ENCODE measurements at places on chromosomes 2 and 18.

DNA sequence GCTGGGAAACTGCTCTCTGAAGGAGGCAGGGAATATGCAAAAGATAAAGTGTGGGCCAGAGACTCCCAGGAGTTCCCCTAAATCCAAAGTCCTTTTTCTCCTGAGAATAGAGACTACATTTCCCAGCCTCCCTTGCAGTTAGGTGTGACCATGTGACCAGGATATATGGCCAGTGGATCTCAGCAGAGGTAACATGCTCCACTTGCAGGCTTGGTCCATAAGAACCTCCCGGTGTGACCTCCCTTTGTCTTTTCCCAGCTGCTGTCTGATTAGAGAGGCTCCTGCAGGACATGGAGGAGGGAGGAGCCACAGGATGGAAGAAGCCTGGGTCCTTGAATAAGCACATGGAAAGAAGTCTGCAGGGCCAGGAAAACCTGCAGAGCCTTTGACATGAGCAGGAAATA lies 76.2 kb downstream of the TGFA start:
- no peak for DNase-seq

GRCh38 chr2:150570712-150571111 lies 83.2 kb upstream of the RND3 start:
- DNase-seq = peak; percentile 88

DNA sequence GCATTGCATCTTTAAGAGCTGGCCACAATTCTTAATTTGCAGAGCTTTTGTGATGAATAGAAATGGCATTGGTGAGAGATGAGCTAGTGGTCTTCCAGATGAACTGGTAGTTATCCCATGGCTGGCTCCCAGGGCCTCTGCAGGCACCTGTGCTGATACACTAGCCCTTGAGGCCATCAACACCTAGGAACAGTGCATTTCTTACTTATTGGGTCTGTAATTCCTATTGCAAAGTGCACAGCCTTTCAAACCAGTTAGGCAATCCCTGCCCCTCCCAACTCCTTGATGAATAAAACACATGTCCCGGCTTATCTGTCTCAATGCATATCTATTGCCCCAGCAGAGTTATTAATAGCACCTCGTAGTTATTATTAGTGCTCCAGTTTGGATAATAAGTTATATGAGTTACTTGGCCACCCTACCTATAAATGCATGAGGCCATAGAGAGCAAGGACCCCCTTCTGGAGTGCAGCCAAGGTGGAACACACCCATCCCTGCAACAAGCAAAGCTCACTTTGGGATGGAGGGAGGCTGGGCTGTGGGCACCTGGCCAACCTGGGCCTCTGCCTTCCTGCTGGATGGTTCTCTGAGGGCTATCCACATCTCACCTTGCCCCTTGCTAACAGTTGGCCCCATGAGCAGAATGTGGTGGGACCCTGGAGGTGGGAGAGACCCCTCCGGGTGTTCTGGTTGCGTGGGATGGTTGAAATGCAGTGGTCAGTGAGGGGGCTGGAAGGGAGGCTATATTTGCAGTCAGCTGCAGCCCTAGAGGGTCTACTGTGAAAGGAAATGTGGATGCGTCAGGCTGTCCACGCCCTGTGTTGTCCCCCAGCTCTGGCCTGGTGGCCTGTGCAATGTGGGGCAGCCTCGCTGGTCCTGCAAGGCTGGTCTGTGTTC lies 455.9 kb upstream of the HS6ST1 start:
- no peak for DNase-seq

DNA sequence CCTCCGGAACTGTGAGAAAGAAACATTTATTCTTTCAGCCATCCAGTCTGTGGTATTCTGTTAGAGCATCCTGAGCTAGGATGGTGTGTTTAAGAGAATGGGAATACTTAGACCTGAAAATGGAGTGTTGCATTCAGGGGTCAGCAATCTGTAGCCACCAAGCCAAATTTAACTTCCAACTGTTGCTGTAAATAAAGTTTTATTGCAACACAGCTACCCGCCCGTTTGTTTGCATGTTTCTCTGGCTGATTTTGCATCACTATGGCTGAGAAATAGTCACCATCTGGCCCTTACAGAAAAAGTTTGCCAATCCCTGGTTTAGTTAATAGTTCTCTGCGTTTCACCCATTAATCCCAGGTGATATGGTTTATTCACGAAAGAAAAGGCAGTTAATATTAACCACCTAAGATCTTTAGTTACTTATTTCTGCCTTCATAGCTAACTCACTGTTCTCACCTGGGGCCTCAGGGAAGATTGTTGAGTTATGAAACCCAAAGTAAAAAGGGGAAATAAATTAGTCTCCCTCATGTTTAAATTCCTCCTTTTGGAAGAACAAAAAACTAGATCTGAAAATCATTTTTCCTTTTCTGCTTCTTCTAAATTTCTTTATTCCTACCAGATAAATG lies 9.5 kb upstream of the CYS1 start:
- no peak for DNase-seq

DNA sequence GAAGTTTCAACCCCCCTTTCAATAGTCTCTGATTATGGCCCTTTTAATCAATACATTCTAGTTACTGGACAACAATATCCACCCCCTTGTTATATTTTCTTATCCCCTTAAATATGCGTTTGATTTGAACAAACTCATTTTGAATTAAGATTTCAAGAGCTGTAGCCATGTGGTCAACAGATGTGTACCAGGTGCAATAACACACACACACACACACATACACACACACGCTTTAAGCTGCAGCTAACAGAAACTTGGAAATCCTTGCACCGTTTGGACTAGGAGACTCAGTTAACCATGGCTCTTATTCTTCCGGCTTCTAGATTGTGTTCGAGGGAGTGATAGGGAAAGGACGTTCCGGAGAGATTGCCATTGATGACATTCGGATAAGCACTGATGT lies 82.8 kb downstream of the NRP2 start:
- DNase-seq = peak; percentile 38

DNA sequence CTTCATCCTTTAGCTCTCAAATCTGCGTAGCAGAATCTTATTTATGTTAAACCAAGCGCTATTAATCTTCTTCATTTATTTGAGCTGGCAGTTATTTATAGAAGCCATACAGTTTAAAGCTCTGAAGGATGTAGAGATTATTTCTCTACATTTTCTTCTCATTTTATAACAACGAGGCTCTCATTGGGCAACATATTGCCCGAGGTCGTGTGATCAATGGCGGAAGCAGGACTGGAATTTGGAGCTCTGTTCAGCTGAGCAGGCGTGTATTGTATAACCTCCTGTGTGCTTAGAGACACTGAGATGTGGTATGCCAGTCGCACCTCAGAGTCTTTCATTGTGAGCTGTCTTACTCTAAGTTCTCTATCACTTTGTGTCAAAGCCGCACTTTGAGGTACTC lies 17.5 kb upstream of the DRC1 start:
- DNase-seq = no peak

- peak; percentile 52 for DNase-seq
Observed at GRCh38 chr2:149601141-149601796, 13.7 kb upstream of the MMADHC start.

GRCh38 chr2:42754021-42754775 lies 9.7 kb downstream of the OXER1 start:
- DNase-seq = peak; percentile 22

DNA sequence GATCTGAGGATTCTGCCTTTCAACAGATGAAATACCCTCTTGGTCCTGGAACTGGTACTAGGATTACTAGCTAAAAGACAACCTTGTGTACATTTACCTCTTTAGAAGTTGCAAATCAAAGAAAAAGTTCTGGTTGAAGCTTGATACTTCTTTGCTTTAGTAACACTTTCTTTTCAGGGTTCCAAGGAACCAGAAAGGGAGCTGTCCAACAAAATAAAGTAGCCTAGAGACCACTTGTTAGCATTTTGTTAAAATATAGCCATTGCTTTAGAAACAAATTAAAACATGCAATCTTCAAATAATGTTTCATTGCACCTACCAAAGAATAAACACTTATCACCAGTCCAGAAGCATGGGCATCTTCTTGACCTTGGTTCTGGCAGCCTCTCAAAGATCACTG lies 117.9 kb upstream of the MAP3K20 start:
- DNase-seq = no peak

- peak; percentile 65 for DNase-seq
Observed at GRCh38 chr2:212928681-212929080, 222.7 kb downstream of the IKZF2 start.

GRCh38 chr2:217836901-217837491 lies 165.8 kb downstream of the TNS1 start:
- DNase-seq = peak; percentile 84

- DNase-seq = no peak
Observed at GRCh38 chr2:219918254-219918653, 290.8 kb downstream of the SLC4A3 start.

DNA sequence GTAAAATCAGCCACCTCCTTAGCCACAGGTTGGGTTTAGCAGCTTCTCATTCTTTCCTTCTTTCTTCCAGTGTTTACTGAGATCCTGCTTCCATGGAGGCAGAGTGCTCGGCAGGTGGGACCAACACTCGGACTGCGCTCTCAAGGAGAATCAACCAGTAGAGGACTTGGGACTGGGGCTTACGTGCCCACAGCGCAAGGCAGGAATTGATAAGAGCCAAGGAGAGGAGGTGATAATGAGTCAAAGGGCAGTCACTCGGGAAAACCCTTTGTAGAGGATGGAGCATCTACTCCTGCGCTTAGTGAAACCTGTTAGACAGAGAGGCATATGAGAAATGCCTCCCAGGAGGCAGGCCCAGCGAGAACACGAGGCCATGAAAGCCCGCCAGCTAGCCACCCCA lies 2.9 kb upstream of the MRO start:
- DNase-seq = no peak

- peak; percentile 87 for DNase-seq
Observed at GRCh38 chr2:164706522-164706921, 85.2 kb upstream of the GRB14 start.

GRCh38 chr2:96374211-96374951 lies 38.8 kb downstream of the NCAPH start:
- DNase-seq = peak; percentile 59

DNA sequence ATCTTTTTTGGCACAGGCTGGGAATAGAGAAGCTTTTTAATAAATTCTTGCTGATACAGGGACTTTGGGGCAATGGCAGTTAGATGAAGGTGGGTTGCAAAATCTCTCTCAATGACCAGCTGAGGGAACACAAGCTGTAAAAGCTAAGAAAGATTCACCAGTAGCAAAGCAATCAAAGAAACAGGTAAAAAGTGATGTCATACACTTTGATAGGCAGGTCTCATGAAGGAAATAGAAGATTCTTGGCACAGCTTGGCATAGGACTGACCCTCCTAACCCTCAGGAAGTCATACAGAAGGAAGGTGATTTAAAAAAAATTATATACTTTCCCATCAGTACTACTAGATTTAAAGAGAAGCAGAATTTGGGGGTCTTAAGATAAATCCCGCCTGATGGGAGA lies 263.6 kb downstream of the LPIN1 start:
- DNase-seq = no peak

GRCh38 chr18:72727038-72727655 lies 140.6 kb downstream of the NETO1 start:
- no peak for DNase-seq

DNA sequence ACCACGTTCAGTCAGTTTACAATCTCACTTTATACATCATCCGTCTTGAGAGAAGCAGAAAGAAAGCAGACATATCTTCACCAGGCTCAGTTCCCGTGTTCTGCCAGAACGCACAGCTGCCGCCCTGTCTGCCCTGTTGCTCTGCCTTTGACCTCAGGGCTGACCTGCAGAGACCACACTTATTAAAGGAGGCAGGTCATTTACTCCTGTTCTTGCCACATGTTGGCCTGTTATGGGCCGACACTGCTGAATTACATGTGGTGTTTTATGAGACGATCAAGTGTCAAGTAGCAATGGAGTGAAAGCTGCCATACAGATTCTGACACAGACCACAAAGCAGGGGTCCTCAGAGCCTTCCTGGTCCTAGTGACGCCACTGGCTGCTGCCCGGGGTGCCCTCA lies 232.2 kb downstream of the TTC32 start:
- no peak for DNase-seq

DNA sequence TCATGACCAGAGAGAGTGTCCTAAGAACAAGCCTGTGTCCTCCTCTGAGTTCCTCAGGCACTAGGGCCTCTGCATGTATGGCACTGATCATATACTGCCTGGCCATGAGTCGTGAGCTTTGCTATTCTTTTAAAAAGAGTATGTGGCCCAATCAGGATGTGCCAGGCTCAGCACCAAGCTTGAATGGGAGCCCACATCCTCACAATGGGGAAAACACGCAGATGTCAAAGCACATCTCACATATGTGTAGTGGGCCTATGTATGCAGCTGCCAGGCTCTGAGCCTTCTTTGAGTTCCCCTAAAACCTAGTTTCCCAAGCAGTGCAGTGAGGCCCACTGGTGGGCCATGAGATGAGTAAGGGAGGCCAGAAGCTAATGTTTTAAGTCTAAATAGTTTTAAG lies 69.9 kb upstream of the SLC1A4 start:
- DNase-seq = no peak

DNA sequence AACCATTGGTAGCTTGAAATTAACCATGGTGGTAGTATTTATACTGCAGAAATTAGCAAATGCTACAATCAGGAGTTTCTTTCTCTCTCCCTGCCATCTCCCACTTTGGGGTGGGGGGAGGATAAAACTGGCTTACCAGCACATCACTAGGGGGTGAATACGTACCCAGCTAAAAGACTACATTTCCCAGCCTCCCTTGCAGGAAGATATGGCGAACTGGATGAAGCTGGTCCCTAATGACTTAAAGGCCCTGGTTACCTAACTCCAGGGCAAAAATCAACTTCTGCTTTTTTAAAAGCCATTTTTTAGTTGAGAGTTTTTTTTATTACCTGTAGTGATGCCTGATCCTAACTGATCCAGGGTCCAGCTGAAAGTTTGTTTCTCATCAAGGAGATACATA lies 70.3 kb upstream of the RAB12 start:
- DNase-seq = no peak

DNA sequence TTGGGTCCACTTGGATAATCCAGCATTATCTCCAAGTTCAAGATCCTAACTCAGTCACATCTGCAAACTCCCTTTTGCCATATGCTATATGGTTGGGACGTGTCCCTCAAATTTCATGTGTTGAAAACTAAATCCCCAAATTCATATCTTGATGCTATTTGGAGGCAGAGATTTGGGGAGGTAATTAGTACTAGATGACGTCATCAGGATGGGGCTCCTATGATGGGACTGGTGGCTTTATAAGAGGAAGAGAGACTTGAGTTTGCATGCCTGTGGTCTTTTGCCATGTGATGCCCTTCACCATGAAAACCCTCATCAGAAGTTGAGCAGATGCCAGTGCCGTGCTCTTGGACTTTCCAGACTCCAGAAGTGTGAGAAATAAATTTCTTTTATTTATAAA lies 16.8 kb upstream of the SMAD4 start:
- DNase-seq = no peak

DNA sequence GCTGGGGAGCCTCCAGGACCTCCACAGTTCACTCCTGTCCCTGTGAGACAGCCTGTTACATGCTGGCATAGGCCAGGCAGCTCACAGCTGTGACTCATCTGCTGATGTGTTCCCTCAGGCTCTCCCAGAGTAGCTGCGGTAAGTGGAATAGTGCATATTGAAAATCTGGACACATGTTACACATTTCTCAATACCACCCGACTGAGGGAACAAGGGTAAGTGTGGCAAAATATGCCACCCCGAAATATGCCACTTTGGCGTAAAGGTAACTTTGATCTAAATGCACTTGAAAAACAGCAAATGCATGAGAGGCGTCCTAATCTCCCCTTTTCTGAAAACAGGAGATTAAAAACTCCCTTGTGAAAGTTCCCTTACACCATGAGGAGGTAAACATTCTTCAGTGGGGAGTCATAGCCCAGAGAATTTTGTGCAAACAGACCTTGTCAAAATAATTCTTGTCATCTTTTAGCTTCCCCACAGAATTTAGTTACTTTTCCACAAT lies 557.9 kb downstream of the CCDC85A start:
- DNase-seq = peak; percentile 95

- no peak for DNase-seq
Observed at GRCh38 chr2:150464270-150464669, 23.2 kb downstream of the RND3 start.

Measured in fibroblast of mammary gland (primary cell).